ENCODE measurements at places on chromosomes 12 and 14.

GRCh38 chr12:66978802-66979201 is 290.4 kb upstream of the CAND1 start:
- DNase-seq, result no peak

GRCh38 chr14:35112641-35113040 is 9.1 kb downstream of the PPP2R3C start:
- no peak for DNase-seq

GRCh38 chr14:69153873-69154270 is 953 bp upstream of the DCAF5 start:
- DNase-seq, result no peak

- no peak for DNase-seq
Observed at GRCh38 chr12:109308534-109309380, at the start of gene FOXN4. TSS of gene FOXN4 (minus strand) at chr12:109309284. CDS start at chr12:109308321, 963 bp downstream.

DNA sequence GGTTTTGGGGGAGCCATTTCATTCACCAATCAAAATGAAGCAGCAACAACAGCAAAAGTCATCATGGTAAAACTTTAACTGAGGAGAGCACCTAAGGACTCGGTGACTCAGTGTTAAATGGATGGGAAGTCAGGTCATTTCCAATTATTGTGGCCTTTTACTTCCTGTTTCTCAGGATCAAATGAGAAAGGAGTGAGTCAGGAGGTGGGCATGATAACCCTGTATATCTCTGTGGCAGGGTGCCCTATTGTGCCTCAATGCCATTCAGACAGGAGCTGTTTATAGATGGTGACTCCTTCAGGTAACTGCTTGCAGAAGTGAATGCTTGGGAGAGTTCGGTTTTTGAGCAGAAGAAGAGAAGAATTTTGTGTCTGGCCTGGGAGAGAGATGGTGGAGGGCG is 135.5 kb upstream of the CPM start:
- DNase-seq, result no peak

DNA sequence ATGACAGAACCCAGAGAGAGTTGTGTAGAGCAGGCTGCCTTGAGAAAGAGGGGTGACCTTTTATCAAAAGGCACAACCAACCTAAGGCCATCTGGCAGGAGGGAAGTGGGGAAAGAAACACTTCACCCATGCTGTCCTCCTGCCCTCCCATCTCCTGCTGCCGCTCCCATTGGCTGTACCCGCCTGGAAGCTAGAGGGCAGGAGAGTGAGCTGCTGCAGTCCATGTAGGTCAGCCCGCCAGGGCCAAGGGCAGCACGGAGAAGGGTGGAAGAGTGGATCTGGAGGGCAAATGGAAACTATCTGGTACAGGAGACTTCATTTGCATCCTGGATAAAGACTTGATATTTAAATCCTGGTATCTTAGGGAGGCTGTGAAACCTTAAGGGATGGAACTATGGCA is 11.5 kb upstream of the CABP1 start:
- no peak for DNase-seq

DNA sequence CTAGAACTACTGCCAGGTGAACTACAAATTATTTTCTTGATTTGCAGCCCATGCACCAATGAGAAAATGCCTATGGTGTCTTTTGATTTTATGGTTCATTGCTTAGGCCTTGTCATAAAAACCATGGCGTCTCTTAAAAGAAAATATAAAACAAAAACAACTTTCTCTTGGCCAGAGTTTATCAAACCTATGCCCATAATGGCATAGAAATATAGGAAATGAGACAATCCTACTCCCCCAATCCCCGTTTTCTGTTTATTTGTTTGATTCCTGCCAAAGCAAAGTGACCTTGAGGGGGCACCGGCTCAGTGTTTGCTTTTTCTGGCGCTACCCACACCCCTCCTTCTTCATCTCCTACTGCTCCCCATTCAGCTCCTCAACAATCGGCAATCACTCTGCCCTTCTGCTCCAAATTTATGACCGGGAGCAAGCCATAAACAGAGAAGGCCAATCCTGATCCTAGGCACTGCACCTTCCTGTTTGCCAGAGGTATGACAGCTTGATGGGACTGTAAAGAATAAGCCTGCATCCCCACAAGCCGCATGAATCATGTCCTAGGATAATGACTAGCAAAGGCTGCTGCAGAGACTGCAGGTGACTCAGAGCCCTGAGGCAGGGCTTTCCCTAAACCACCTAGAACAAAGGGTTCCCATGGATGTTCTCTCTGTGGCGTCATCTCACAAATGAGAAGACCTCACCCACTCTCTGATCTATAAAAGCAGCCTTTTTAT is 874.9 kb downstream of the NRXN3 start:
- no peak for DNase-seq

GRCh38 chr14:85856430-85856829 is 326.5 kb downstream of the FLRT2 start:
- DNase-seq, result no peak

- DNase-seq, result no peak
Observed at GRCh38 chr12:49962861-49963765, 1.4 kb downstream of the AQP5 start.

GRCh38 chr14:74733221-74733620 is 20.3 kb downstream of the FCF1 start:
- no peak for DNase-seq

DNA sequence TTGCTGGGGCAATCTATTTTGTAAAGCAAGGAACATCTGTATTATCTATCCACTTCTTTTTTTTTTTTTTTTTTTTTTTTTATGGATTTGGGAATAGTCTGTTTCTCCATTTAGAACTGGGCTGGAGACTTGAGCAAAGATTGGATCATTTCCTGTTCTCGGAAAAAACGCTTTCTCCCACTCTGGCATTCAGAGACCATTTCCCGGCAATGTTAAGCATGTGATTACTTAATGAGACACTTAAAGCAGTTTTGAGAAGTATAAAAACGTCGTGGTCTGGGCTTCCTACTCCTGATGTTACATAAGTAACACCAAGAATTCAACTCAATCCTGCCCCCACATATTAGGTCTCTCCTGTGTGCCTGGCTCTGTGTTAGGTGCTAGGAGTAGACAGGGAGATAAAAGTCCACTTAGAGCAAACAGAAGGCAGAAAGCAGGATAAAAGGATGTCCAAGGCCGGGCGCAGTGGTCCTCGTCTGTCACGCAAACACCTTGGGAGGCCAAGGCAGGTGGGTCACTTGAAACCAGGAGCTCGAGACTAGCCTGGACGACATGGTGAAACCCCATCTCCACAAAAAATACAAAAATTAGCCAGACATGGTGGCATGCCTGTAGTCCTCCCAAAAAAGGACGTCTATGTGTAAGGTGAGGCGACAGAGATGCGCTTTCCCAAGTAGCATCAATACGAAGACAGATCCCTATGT is 152.1 kb upstream of the GSC start:
- no peak for DNase-seq

DNA sequence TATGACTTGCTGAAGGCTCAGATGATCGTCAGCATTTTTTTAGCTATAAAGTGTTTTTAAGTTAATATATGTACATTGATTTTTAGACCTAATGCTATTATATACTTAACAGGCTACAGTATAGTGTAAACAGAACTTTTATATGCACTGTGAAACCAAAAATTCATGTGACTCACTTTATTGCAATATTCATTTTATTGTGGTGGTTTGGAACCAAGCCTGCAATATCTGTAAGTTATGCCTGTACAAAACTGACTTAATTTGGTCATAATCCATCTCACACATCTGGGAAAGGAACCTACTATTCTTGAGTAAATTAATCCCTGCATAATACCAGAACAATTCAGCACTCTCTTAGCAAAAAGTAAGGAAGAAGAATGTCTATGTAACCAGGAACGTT is 390.7 kb downstream of the SYT1 start:
- DNase-seq, result no peak

- DNase-seq, result no peak
Observed at GRCh38 chr14:51081209-51081608, 13.7 kb downstream of the TRIM9 start.

DNA sequence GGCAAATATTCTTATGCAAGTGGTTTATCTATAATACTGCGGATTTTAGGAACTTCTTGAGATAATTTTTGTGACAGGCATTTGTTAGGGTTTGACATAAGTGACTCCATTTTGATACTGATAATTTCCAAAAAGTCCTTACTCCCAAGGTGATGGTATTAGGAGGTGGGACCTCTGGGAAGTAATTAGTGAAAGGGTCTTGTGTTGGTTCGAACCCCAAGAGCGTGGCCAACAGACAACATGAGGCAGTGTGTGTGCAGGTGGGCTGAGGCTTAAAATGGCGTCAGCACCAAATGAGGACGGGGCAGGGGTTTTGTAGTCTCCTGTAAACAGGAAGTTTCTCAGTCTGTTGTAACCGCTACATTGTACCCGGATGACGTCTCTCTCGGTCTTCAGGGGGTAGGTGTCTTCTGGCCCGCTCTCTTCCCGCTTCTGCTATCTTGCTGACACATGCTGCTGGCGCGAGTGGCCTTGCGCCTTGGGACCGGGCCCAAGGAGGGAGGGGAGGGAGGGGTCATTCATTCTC is 1.7 kb upstream of the C12orf43 start:
- DNase-seq, result no peak

- DNase-seq, result no peak
Observed at GRCh38 chr12:65499167-65499566, 220.7 kb downstream of the MSRB3 start.

DNA sequence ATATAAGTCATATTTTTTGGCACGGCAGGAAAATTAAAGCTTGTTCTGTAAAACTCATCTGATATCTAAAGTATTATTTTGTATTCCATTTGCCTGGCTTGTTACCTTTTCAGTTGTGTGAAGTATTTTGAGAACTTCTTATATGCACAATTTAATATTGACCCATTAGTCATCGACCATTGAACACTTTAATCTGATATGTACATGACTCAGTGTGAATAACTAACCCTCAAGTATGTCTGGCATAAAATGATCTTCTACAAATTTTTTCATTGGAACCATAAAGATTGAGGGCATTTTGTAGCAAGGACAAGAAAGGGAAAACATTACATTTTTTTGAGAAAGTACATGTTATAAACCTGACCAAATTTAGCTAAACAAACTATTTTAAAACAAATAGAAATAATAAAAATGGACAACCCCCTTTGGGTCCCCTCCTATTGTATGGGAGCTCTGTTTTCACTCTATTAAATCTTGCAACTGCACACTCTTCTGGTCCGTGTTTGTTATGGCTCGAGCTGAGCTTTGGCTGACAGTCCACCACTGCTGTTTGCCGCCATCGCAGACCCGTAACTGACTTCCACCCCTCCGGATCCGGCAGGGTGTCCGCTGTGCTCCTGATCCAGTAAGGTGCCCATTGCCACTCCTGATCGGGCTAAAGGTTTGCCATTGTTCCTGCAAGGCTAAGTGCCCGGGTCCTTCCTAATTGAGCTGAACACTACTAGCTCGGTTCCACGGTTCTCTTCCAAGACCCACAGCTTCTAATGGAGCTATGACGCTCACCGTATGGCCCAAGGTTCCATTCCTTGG is 118.8 kb downstream of the SLC6A15 start:
- DNase-seq, result no peak

DNA sequence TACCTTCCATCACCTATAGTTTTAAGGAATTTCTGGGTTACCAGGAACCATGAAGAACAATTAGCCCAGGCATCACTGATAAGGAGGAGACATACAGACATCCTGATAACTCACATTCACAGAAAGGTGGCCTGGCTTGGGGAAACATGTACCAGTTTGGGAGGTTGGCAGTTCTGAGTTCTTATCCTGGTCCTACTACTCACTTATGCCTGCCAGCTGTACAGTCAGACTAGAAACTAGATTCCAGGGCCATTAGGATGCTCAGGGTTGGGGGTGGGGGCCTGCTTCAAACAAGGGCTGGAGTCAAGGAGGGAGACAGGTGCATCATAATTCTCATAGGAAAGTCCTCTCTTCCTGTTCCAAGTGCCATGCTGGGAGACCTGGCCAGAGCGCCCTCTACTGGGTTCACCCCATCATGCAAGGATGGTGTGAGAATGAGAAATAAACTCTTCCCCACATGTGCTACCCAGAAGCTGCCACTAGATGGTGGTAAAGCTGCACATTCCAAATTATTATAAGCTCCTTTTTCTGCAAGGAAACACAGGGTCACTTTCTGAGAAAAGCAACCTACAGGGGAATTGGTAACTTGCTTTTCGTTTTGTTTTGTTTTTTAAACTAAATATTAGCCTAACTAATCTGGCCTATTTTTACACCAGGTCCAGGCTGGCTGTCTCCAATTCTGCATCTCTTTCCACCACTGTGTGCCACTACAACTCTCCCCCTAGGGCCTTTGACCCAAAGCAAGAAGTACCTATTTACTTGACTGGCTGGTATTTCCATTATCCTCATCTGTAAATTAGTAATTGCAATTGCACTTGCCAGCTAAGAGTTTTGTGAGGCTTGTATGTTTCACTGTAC is 14.5 kb downstream of the OAS2 start:
- DNase-seq, result no peak

GRCh38 chr12:41881891-41882805 is 262.5 kb downstream of the GXYLT1 start:
- DNase-seq, result no peak

DNA sequence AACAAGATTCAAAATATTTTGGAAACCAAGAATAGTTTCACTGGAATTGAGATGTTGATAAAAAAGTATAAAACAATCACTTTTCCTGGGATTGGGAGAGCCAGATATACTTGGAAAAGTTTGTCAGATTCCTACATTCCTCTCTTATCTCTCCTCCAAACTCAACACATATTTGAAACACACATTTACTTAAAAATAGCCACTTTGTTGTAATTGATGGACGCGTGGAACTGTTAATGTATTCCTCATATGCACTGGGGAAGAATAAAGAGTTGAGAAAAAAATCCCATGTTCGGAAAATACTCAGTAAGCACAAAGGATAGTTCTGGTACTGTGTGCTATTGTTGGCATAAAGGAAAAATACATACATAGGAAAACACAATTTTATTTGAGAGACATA is 195.6 kb upstream of the FLRT2 start:
- no peak for DNase-seq

- DNase-seq, result no peak
Observed at GRCh38 chr12:2156333-2156732, 103.5 kb downstream of the CACNA1C start.

DNA sequence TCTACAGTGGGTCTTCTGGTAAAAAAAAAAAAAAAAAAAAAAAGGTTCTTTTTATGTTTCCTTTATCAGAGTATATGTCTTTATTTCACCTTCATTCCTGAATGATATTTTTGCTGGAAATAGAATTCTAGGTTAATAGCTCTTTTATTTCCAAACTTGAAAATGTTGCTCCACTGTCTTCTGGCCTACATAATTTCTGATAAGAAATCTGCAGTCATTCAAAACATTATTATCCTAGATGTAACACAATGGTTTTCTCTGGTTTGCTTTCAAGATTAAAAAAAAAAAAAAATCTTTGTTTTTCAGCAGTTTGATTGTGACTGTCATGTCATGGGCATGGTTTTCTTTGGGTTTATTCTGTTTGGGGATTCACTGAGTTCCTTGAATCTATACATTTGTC is 19.5 kb downstream of the DCP1B start:
- no peak for DNase-seq

Measured in stimulated activated CD8-positive, alpha-beta memory T cell treated with anti-CD3 and anti-CD28 coated beads, Interleukin-7, amount 100 ng/mL, for 1 hour (primary cell).